ENCODE measurements at places on chromosomes 12 and 14. TPM values are rescaled to one million over a fixed set of nuclear protein-coding genes. Genes with fewer than 3 reads are reported as not detected.

BICD1 gene
- 42.1 TPM for total RNA-seq

ARHGDIB gene
- 143 TPM for total RNA-seq

SMIM41 gene
- total RNA-seq, result not detected

GRCh38 chr14:24231263-24232120 lies 675 bp downstream of the NEDD8 start:
- no peak for DNase-seq

- no peak for DNase-seq
These were observed 9.9 kb upstream of the GYS2 start for GRCh38 chr12:21614506-21614905.

GRCh38 chr14:100072783-100073346 lies 7.6 kb downstream of the EVL start:
- no peak for DNase-seq
